Caco-2 (cell line): ENCODE measurements at places on chromosomes 16 and 17. TPM values are rescaled to one million over a fixed set of nuclear protein-coding genes. Genes with fewer than 3 reads are reported as not detected.

The NTN1 gene
- 0.86 and 0.88 TPM in 2 replicates for total RNA-seq

The KRT31 gene
- not detected in 2 replicates for total RNA-seq

The AIPL1 gene
- total RNA-seq: not detected in 2 replicates

The CTRB2 gene
- not detected in 2 replicates for total RNA-seq

The CCDC154 gene
- 0.88 and 1.1 TPM in 2 replicates for total RNA-seq

The GAS2L2 gene
- not detected in 2 replicates for total RNA-seq

The SLC35G6 gene
- total RNA-seq: not detected in 2 replicates

- H3K27ac ChIP-seq: no peak overlapping the region
- H3K4me3 ChIP-seq: no peak overlapping the region
- no peak for DNase-seq
- peaks cover 13% of the 10 kb centered on the region for H3K4me1 ChIP-seq
- no peaks in the 10 kb centered on the region for H3K36me3 ChIP-seq
Observed at GRCh38 chr17:78343543-78344201, 16.2 kb downstream of the SOCS3 start.

DNA sequence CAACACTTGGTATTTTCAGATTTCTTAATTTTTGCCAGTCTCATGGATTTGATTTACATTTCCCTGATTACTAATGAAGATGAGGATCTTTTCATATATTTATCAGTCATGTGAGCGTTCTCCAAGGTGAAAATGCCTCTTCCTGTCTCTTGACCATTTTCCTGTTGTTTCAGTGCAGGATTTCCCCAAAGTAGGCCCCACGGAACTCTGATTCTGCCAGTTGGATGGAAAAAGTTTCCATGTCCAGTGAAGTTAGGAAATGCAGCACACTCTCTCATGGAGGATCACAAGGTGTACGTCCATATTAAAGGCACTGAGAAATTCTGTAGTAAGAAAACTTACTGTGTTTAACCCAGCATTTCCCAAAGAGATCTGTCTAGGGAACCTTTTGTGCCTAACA lies 16.5 kb upstream of the LIMD2 start:
- H3K36me3 ChIP-seq: no peaks in the 10 kb centered on the region; the same call in 1 of the 2 replicates
- H3K27me3 ChIP-seq: no peaks in the 10 kb centered on the region
- no peaks in the 10 kb centered on the region for H3K4me1 ChIP-seq

GRCh38 chr16:20969386-20969785 lies 68.8 kb downstream of the LYRM1 start:
- H3K27ac ChIP-seq: no peak overlapping the region
- H3K36me3 ChIP-seq: no peaks in the 10 kb centered on the region
- no peaks in the 10 kb centered on the region for H3K4me1 ChIP-seq

DNA sequence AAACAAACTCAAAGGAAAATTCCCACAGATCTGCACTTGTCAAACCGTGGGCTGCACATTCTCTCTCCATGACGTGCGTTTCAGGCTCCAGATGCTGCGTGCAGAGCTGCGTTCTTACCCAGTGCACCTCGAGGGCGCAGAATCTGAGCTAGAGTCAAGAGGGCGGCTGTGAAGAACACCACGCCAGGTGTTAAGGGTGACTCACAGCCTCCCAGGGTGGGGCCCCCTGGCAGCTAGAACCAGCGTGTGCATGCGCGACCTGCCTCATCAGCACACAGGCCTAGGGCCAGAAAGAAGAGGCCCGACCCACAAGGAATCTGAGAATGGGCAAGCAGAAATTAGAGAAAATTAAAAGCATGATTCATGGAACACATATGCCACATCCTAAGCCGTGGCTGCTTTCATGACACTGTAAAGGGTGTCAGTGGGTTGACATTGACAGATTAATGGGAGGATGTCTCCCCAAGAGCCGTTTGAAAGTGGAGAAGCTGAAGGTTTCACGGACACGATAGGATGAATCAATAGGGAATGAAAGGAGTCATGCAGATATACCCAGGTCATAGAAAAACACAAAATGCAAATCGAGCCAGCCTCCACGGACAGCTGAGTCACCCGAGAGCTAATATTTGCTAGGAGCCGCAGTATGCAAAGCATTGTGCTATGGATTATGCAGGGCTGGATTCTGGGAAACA lies 29.0 kb downstream of the MARCHF10 start:
- H3K36me3 ChIP-seq: no peaks in the 10 kb centered on the region
- peak; percentile 48 for DNase-seq
- no peak overlapping the region for H3K4me3 ChIP-seq
- 0 out of 2 replicates have a peak, but pooled peaks cover 5% of the 10 kb centered on the region for H3K4me1 ChIP-seq

- H3K27me3 ChIP-seq: no peaks in the 10 kb centered on the region
- no peaks in the 10 kb centered on the region for H3K36me3 ChIP-seq
- peaks cover 19% of the 10 kb centered on the region for H3K4me1 ChIP-seq
Observed at GRCh38 chr17:78933025-78933958, 8.1 kb upstream of the TIMP2 start.

- DNase-seq: no peak
- no peak overlapping the region for H3K4me3 ChIP-seq
- peaks cover 7% of the 10 kb centered on the region; the same call in 1 of the 2 replicates for H3K4me1 ChIP-seq
- no peaks in the 10 kb centered on the region; the same call in 1 of the 2 replicates for H3K27me3 ChIP-seq
- H3K27ac ChIP-seq: no peak overlapping the region
- no peaks in the 10 kb centered on the region for H3K36me3 ChIP-seq
Observed at GRCh38 chr17:34633351-34633750, 54.0 kb downstream of the TMEM132E start.

GRCh38 chr16:50282010-50282538 lies 15.7 kb downstream of the ADCY7 start:
- 0 out of 2 replicates have a peak, but pooled peaks cover 2% of the 10 kb centered on the region for H3K4me1 ChIP-seq
- H3K36me3 ChIP-seq: no peaks in the 10 kb centered on the region
- no peak overlapping the region for H3K4me3 ChIP-seq
- H3K27me3 ChIP-seq: no peaks in the 10 kb centered on the region

DNA sequence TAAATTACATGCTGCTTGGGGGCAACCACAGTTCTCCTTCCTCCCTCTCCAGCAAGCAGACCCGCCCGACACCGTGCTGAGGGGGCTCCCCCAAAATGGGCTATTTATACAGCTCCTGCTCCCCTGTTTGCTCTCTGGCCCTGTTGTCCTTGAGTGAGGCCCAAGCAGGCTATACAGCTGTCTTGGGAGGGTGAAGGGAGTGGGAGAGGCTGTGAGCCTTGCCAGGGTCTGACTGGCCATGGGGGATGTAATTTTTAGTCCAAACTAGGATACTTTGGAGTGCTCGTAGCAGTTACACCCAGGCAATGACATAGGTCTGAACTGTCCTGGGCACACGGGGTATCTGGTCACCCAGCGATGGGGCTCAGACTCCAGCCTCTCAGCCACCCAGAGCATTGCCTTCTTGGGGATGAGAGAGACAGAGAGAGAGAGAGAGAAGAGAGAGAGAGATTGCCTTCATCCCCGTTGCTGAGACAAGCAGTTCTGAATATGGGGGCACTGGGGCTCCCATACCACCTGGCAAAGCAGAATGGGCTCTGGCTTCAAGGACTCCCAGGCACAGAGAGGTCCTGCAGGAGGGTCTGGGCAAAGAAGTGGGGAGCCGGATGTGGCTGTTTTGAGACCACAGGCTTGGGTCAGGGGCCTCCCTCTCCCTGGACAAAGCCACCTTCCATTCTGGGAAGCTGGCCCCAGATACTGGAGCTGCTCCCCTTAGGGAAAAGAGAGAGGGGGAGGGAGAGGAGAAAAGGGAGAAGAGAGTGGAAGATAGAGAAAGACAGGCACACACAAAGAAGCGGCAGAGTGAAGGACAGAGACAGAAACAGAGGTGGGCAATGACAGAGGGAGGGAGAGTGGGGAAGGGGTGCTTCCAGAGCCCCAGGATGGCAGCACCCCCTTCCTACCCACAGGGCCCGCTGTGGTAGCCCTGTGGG lies 10.7 kb upstream of the TMEM92 start:
- no peak overlapping the region for H3K4me3 ChIP-seq
- no peak overlapping the region for H3K27ac ChIP-seq
- H3K36me3 ChIP-seq: no peaks in the 10 kb centered on the region

DNA sequence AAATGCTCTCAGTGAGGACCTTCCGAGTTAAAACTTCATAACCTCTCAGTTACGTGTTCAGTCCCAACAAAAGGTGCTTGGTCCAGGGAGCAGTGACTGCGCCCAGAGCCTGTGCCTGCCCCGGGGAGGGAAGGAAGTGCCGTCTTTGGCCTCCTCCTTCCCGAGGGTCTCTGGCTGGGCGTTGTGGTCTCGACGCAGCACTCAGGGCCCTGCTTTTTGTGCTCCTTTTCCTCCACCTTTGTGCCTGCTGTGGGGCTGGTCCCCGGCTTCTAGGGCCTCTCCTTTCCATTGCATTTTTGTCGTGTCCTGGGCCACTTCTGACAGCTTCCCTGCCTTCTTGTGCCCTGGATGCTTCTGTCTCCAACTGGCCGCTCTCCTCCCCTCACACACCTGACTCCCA lies 29.1 kb downstream of the CRAMP1 start:
- no peak overlapping the region for H3K27ac ChIP-seq
- no peak for DNase-seq
- no peaks in the 10 kb centered on the region for H3K27me3 ChIP-seq
- H3K36me3 ChIP-seq: peaks cover 2% of the 10 kb centered on the region
- no peak overlapping the region for H3K4me3 ChIP-seq

DNA sequence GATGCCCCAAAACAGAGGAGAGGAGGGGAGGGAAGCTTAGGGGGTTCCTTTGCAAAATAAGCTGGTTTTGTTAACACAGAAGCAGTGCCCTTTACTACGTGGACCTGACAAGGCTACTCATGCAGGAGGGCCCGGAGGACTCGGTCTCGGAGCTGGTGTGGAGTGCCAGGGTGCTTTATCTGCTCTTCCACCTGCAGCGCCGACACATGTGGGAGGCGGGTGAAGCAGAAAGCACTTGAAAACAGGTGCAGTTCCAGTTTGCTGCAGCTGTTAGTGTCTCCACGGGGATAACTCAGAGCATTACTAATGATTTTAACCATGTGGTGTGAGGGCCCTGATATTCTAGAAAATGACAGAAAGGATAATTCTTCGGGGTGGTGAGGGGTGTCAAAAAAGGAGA lies 35.0 kb upstream of the MNT start:
- H3K36me3 ChIP-seq: peaks cover 5% of the 10 kb centered on the region
- no peaks in the 10 kb centered on the region for H3K4me1 ChIP-seq
- no peak overlapping the region for H3K27ac ChIP-seq
- H3K27me3 ChIP-seq: no peaks in the 10 kb centered on the region
- DNase-seq: no peak

DNA sequence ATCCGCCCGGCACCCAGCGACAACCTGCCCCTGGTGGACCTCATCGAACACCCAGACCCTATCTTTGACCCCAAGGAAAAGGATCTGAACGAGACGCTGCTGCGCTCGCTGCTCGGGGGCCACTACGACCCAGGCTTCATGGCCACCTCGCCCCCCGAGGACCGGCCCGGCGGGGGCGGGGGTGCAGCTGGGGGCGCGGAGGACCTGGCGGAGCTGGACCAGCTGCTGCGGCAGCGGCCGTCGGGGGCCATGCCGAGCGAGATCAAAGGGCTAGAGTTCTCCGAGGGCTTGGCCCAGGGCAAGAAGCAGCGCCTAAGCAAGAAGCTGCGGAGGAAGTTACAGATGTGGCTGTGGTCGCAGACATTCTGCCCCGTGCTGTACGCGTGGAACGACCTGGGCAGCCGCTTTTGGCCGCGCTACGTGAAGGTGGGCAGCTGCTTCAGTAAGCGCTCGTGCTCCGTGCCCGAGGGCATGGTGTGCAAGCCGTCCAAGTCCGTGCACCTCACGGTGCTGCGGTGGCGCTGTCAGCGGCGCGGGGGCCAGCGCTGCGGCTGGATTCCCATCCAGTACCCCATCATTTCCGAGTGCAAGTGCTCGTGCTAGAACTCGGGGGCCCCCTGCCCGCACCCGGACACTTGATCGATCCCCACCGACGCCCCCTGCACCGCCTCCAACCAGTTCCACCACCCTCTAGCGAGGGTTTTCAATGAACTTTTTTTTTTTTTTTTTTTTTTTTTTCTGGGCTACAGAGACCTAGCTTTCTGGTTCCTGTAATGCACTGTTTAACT lies 1.0 kb downstream of the NOG start:
- peaks cover 24% of the 10 kb centered on the region for H3K4me1 ChIP-seq
- no peak overlapping the region for H3K27ac ChIP-seq
- peaks cover 10% of the 10 kb centered on the region for H3K27me3 ChIP-seq
- no peaks in the 10 kb centered on the region for H3K36me3 ChIP-seq

DNA sequence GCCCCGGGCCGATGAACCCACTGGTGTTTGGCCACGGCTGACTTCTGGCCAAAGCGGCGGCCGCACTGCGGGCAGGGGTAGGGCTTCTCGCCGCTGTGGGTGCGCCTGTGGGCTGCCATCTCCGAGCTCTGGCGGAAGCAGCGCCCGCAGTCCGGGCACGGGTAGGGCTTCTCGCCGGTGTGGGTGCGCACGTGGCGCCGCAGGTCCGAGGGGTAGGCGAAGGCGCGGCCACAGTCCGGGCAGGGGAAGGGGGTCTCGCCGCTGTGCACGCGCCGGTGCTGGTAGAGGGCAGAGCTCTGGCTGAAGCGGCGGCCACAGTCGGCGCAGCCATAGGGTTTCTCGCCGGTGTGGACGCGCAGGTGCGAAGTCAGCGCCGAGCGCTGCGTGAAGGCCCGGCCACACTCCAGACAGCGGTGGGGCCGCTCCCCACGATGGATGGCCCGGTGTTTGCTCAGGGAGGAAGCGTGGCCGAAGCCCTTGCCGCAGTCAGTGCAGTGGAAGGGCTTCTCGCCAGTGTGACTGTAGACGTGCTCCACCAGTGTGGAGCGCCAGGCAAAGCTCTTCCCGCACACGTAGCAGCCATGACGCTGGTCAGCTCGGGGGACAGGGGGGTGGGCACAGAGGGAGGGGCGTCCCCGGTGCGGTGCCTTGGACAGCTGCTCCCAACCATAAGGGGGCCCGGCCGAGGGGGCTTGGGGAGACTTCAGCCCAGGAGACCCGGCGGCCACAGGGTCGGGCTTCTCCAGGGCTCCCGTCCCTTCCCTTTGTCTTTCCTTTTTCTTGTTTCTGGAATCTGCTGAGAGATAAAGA lies 2.7 kb downstream of the ZNF764 start:
- DNase-seq: no peak
- no peaks in the 10 kb centered on the region for H3K27me3 ChIP-seq
- H3K4me3 ChIP-seq: no peak overlapping the region
- no peak overlapping the region for H3K27ac ChIP-seq
- peaks cover 9% of the 10 kb centered on the region for H3K4me1 ChIP-seq
- H3K36me3 ChIP-seq: peaks cover 2% of the 10 kb centered on the region

GRCh38 chr17:11178581-11178980 lies 62.4 kb upstream of the SHISA6 start:
- peaks cover 11% of the 10 kb centered on the region for H3K4me1 ChIP-seq
- H3K27me3 ChIP-seq: no peaks in the 10 kb centered on the region
- peak overlapping the region; percentile 59 for H3K27ac ChIP-seq
- no peaks in the 10 kb centered on the region for H3K36me3 ChIP-seq
- H3K4me3 ChIP-seq: no peak overlapping the region

- no peak overlapping the region for H3K4me3 ChIP-seq
- peaks cover 5% of the 10 kb centered on the region; the same call in 1 of the 2 replicates for H3K4me1 ChIP-seq
- no peak for DNase-seq
- H3K27ac ChIP-seq: no peak overlapping the region
Observed at GRCh38 chr17:63735691-63736090, 5.9 kb downstream of the STRADA start.

- peaks cover 4% of the 10 kb centered on the region for H3K36me3 ChIP-seq
- no peak overlapping the region for H3K4me3 ChIP-seq
- H3K4me1 ChIP-seq: no peaks in the 10 kb centered on the region
- no peak for DNase-seq
- H3K27me3 ChIP-seq: no peaks in the 10 kb centered on the region
Observed at GRCh38 chr17:21194226-21194625, 19.7 kb downstream of the TMEM11 start.

- DNase-seq: no peak
- no peaks in the 10 kb centered on the region for H3K36me3 ChIP-seq
- H3K27me3 ChIP-seq: no peaks in the 10 kb centered on the region
Observed at GRCh38 chr17:6753546-6753945, 2.3 kb upstream of the XAF1 start.

GRCh38 chr16:82638095-82638798 lies 11.5 kb downstream of the CDH13 start:
- peaks cover 31% of the 10 kb centered on the region for H3K4me1 ChIP-seq
- DNase-seq: no peak

GRCh38 chr16:57645691-57646387 lies 17.4 kb downstream of the ADGRG1 start:
- no peak for DNase-seq
- peaks cover 10% of the 10 kb centered on the region; the same call in 1 of the 2 replicates for H3K4me1 ChIP-seq
- no peak overlapping the region for H3K4me3 ChIP-seq
- peak overlapping the region; percentile 86 for H3K27ac ChIP-seq
- H3K27me3 ChIP-seq: no peaks in the 10 kb centered on the region
